Brain pericyte (primary cell): ENCODE measurements at places on chromosomes 7 and 10.

DNA sequence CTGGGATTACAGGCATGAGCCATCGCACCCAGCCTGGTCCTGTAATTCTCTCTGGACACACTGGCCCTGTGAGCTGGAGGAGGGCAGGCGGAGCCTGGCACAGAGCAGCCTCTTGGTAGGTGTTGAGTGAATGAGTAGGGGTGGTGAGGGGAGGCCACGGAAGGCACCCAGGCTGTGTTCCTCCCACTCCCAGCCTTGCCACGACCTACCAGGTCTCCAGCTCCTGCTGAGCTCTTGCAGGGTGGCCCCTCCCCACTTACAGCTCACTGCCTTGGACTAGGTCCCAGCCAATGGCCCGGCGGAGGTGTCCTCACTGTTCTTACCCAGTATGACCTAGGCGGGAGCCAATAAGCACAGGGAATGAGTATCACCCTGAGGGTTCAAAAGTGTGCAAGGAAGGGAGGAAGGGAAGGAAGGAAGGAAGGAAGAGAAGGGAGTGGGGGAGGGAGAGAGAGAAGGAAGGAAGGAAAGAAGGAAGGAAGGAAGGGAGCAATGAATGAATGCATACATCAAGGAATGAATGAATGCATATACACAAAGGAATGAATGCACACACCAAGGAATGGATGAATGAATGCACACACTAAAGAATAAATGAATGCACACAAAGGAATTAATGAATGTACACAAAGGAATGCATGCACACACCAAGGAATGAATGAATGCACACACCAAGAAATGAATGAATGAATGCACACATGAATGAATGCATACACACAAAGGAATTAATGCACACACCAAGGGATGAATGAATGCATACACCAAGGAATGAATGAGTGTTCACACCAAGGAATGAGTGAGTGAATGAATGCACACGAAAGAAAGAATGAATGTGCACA lies 45.5 kb downstream of the GTF2IRD1 start:
- DNase-seq, result no peak

- no peak for DNase-seq
These were observed 262.2 kb downstream of the CCSER2 start for GRCh38 chr10:84590327-84591193.

- no peak for DNase-seq
These were observed 235.8 kb downstream of the CHCHD3 start for GRCh38 chr7:132846086-132846485.

GRCh38 chr10:78703593-78703992 lies 365.2 kb upstream of the ZMIZ1 start:
- no peak for DNase-seq

DNA sequence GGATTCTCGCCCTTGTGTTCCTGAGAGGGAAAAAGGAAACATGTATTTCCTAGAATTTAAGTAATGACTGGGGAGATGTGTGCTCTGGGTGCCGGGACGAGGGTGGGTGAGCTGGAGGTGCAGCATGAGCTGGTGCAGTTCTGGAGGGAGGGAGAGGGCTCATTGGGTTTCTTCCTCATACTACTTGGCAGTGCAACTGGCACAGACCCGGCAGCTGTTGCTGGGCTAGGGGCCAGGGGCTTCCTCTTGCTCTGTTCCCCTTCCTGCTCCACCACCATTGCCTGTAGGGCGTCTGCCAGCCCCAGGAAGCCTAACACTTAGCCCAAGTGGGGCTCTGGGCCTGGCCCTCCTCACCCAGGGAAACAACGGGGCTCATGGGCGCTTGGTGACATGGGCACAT lies 5.9 kb downstream of the RET start:
- DNase-seq, result no peak

DNA sequence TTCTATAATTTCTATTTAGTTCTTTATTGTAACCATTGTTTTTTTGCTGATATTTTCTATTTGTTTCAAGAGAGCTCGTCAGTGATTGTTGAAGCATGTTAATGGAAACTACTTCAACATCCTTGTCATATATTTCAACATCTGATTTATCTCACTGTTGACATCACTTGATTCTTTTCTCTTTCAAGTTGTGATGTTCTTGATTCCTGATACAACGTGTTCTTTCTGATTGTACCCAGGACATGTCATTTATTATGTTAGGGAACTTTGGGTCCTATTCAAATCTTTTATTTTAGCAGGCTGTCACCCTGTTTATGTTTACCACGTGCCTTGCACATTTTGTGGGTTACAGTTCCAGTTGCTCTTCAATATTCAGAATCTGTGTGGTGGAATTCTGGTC lies 79.8 kb upstream of the RSU1 start:
- DNase-seq, result no peak

DNA sequence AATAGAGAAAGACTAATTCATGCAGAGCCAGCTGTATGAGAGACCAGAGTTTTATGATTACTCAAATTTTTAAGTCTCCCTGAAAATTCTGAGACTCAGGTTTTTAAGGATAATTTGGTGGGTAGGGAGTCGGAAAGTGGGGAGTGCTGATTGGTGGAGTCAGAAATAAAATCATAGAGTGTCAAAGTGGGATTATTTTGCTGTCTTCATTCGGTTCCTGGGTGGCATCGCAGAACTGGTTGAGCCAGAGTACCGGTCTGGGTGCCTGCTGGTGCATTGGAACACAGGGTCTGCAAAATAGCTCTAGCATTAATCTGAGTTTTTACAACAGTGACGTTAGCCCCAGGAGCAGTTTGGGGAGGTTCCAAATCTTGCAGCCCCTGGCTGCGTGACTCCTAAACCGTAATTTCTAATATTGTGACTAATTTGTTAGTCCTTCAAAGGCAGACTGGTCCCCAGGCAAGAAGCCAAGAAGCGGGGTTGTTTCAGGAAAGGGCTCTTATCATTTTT lies 32.4 kb downstream of the GPRIN2 start:
- no peak for DNase-seq
